ENCODE measurements at places on chromosomes 1 and 21.

GRCh38 chr1:160837558-160838205 lies 25.0 kb downstream of the CD244 start:
- peaks cover 51% of the 10 kb centered on the region for H3K4me1 ChIP-seq
- H3K36me3 ChIP-seq: peaks cover 2% of the 10 kb centered on the region
- H3K27me3 ChIP-seq: no peaks in the 10 kb centered on the region
- DNase-seq: peak; percentile 76

- H3K27me3 ChIP-seq: no peaks in the 10 kb centered on the region
Observed at GRCh38 chr1:81308191-81308590, 492.5 kb upstream of the ADGRL2 start.

DNA sequence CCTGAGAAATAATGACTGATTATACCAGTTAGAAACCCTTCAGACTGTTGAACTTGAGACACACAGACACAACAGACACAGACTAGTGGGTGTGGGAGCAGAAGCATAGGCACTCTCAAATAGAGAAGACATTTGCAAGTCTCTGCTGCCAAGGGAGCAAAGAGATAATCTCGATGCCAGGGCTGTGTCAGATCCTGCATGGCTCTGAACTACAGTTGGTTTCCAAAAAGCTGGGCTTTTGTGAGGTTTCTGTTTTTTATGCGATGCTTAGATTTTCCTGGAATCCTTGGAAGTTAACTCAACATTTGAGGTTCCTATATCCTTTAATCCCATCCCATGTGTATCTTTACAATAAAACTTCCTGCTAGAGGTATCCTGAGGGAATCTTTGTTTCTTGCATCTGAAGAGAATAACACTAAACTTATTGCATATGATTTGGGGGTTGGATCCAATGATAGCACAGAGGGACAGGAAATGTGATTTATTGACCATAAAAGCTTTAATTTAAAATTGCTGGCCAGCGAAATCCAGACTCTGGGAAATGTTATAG lies 236.4 kb downstream of the SPATA17 start:
- H3K36me3 ChIP-seq: no peaks in the 10 kb centered on the region
- no peak for DNase-seq
- H3K4me3 ChIP-seq: no peak overlapping the region
- H3K27me3 ChIP-seq: no peaks in the 10 kb centered on the region

DNA sequence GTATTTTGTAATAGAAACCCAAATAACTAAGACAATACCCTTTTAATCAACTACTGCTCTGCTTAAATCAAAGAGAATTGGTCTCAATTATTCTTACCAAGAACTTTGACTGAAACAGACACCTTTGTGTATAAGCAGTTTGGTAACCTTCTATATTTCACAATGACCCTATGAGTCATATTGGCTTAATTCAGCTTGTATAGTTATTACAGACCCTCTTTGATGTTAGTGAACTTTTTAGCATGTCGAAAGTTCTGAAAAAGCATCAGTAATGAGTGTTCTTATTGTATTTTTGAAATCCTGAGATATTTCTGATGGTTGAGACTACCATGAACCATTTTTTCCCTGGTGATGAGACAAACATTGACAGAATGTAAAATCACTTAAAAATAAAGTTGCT lies 43.3 kb upstream of the RABGAP1L start:
- no peak overlapping the region for H3K27ac ChIP-seq
- no peak overlapping the region for H3K4me3 ChIP-seq
- H3K36me3 ChIP-seq: no peaks in the 10 kb centered on the region
- H3K27me3 ChIP-seq: peaks cover 6% of the 10 kb centered on the region

DNA sequence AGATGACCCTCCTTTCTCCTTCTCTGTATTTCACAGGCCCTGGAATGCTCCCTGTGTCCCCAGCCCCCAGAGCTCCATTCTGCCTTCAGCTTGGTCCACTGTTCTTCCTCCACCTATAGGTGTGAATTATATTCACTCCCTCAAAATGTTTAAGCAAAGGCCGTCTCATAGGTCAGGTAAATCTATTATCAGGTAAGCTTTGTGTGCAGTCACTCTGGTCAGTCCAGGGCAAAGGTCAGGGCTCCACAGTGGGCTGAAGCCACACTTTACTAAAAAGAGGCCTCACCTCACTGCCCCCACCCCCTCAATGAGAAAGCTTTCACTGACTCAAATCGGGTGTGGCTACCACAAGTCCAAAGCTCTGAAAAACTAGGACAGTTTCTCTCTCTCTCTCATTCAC lies 65.9 kb downstream of the DNTTIP2 start:
- no peak overlapping the region for H3K4me3 ChIP-seq
- peaks cover 27% of the 10 kb centered on the region for H3K4me1 ChIP-seq
- H3K36me3 ChIP-seq: peaks cover 2% of the 10 kb centered on the region
- no peak overlapping the region for H3K27ac ChIP-seq

DNA sequence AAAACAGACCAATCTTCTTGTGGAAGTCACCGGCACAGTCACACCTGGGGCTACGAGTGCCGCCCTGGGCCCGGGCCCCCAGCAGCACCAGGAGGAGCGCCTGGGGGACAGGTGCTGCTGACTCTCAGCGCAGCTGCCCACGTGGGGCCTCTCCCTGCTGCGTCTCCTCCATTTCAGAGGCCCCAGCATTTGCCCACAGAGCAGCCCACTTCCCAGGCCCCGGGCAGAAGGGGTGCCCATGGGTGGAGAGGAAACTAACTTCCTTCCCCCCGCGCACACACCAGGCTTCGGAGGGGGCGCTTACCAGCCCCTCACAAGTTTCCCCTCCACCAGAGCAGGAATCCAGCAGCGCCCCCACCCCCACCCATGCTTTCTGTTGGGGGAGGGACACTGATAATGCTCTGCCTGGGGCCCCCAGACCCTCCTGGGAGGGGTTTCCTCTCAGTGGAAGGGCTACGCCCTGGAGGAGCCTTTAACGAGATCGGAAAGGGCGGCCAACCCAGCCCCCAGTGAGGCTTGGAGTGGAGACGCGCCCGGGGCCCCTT lies 440 bp downstream of the TNFRSF25 start:
- H3K36me3 ChIP-seq: peaks cover 37% of the 10 kb centered on the region
- peak; percentile 30 for DNase-seq
- H3K4me1 ChIP-seq: peaks cover 26% of the 10 kb centered on the region
- peak overlapping the region; percentile 96 for H3K4me3 ChIP-seq

DNA sequence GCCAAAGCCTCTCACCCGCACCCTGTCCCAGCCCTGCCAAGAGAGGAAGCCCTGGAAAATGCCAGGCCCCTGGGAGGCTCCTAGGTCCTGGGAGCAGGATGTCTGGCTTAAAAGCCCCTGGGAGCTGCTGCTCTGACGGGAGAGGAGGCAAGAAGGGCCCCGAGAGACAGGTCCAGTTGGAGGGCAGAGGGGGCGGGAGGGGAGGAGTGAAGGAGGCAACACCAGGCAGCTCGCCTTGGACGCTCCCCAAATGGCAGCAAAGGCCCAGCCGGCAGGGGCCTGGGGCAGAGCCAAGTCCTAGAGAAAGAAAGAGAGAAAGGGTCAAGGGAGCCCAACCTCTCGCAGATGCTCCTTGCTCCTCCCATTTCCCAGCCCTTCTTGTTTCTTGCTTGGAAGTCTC lies 6.8 kb downstream of the ETV3L start:
- H3K36me3 ChIP-seq: no peaks in the 10 kb centered on the region
- H3K27me3 ChIP-seq: peaks cover 2% of the 10 kb centered on the region
- no peak for DNase-seq
- no peak overlapping the region for H3K27ac ChIP-seq
- H3K4me3 ChIP-seq: no peak overlapping the region

- H3K27me3 ChIP-seq: no peaks in the 10 kb centered on the region
- H3K4me3 ChIP-seq: no peak overlapping the region
- peaks cover 13% of the 10 kb centered on the region for H3K36me3 ChIP-seq
Observed at GRCh38 chr1:243313635-243314536, 58.0 kb downstream of the SDCCAG8 start.

GRCh38 chr1:160375788-160376524 lies 9.1 kb downstream of the NHLH1 start:
- H3K4me1 ChIP-seq: peaks cover 14% of the 10 kb centered on the region
- peak; percentile 30 for DNase-seq
- H3K4me3 ChIP-seq: peak overlapping the region; percentile 27

- no peaks in the 10 kb centered on the region for H3K4me1 ChIP-seq
- no peaks in the 10 kb centered on the region for H3K36me3 ChIP-seq
- H3K4me3 ChIP-seq: no peak overlapping the region
- no peak for DNase-seq
- H3K27me3 ChIP-seq: no peaks in the 10 kb centered on the region
Observed at GRCh38 chr1:245923215-245923614, 583.9 kb downstream of the SMYD3 start.

DNA sequence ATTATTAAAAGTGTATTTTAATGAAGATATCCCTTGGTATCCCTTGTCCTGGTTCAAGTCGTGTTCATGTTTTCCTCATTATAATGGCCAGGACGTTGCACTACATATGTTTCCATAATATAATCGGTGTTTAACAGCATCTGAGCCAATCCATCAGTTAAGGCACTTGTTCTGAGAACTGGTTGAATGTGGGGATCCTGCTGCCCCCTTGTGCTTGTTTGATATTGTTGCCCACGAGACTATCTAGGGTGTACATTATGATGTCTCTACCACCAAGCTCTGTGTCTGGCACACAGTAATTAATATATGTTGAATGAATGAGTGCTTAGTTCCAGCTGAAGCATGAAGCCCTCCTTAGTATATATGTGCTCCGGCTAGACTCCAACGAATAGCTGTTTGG lies 193.0 kb downstream of the CACNA1E start:
- DNase-seq: no peak
- no peak overlapping the region for H3K27ac ChIP-seq
- H3K36me3 ChIP-seq: no peaks in the 10 kb centered on the region
- H3K27me3 ChIP-seq: peaks cover 7% of the 10 kb centered on the region
- H3K4me1 ChIP-seq: no peaks in the 10 kb centered on the region

- no peak overlapping the region for H3K27ac ChIP-seq
- DNase-seq: no peak
Observed at GRCh38 chr1:64039390-64039926, 164.0 kb upstream of the UBE2U start.

- H3K27ac ChIP-seq: no peak overlapping the region
- peaks cover under 1% of the 10 kb centered on the region for H3K4me1 ChIP-seq
- no peak overlapping the region for H3K4me3 ChIP-seq
Observed at GRCh38 chr1:6911974-6912373, 126.7 kb downstream of the CAMTA1 start.

All from T-helper 2 cell treated with Interferon-gamma antibody and Interleukin-4, amounts not matched to agents 5 μg/mL and 100 μg/mL, for 36 hours (primary cell).